ENCODE measurements at places on chromosomes 1 and 21.
A peak's percentile ranks its signal among the peaks of the same experiment; 100 is the strongest.

- no peak for DNase-seq
Observed at GRCh38 chr1:106564192-106564591, 492.3 kb upstream of the PRMT6 start.

- DNase-seq = no peak
Observed at GRCh38 chr1:206682111-206682510, 2.6 kb upstream of the MAPKAPK2 start.

DNA sequence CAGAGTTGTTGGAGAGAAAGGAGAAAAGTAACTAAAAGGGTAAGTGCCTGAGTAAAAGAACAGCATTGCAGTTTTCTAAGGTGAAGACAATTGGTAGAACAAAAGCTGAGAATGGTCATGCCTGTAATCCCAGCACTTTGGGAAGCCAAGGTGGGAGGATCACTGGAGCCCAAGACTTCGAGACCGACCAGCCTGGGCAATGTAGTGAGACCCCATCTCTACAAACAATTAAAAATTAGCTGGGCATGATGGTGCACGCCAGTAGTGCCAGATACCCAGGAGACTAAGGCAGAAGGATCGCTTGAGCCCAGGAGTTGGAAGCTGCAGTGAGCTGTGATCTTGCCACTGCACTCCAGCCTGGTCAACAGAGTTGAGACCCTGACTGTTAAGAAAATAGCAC lies 15.2 kb upstream of the PGD start:
- no peak for DNase-seq

DNA sequence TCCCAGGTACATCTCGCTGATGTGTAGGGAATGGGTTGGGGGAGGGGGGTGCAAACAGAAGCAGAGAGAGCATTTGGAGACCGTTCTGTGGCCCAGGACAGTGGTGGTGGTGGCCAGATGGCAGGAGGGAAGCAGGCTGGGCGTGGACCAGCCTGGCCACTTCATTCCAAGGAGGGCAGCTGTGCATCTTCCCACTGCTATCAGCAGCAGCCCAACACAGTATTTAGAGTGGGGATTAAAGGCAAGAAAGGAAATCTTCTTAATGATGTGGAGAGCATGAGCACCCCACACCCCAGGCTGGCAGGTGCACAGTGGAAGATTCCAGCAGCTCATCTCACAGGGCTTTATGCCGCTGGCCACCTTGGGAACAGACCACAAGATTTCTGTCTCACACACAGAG lies 198.7 kb downstream of the NPHP4 start:
- no peak for DNase-seq

DNA sequence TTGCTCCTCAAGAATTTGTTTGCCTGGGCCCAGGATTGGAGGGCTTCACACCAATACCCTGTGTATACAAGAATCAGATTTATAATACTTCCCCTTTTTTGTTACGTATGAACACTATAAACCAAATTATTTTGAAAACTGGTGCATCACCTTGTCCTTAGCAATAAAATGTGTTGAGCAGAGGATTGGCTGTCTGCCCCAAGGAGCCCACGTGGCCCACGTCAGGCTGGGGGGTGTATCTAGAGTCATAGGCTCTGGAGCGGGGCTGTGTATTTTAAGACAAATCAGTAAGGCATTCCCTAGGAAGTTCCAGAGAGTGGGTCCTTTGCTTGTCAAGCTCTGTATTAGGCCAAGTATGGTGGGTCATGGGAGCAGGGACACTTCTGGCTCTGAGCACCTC lies 2.0 kb upstream of the ST3GAL3 start:
- DNase-seq = peak; percentile 24

DNA sequence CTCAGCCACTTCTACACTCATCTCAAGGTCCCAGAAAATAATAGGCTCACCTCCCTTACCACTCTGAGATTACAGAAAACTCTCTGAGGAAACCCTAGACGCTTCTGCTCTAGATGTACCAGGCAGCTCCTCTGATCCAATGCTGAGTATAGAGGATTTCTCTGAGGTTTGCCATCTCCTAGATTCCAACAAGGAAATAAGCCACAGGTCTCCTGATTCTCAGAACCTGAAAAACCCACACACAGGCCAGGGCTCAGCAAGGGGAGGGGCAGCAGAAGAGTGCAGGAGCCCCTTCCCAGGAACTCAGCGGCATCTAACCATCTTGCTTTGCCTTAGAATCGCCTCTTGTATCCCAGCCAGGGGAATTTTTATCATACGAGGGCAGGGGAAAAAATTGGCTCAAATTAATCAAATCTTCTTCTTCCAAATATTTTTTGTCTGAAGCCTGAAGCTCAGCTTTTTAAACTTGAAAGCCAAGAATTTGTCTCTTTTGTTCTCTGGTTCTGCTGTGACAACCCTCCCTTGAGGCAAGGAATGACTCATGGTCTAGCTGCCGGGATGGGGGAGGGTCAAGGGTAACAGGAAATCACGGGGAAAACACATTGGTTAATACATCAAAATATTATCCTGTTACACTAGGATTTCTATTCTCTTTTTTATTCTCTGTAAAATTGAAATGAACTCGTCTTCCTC lies 30.8 kb downstream of the GORAB start:
- DNase-seq = no peak

DNA sequence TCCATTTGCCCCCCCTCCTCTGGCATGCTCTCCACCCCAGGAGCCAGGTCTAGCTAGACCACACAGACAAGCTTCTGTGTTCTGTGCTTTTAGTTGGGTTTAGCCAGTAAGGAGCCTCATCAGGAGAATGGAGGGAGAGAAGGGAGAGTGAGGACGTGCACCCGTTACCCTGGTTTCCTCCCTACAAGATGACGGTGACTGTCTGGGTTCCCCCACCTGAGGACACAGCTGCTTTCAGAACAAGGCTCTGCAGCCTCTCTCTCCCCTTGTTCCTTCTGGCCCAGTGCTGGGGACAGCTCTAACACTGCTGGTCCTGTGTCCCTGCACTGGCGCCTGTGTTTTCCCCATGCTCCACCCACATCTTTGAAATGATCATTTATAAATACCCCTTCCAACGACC lies 184.4 kb upstream of the GALNT2 start:
- no peak for DNase-seq

- no peak for DNase-seq
Observed at GRCh38 chr21:31901315-31901714, 28.5 kb downstream of the HUNK start.

DNA sequence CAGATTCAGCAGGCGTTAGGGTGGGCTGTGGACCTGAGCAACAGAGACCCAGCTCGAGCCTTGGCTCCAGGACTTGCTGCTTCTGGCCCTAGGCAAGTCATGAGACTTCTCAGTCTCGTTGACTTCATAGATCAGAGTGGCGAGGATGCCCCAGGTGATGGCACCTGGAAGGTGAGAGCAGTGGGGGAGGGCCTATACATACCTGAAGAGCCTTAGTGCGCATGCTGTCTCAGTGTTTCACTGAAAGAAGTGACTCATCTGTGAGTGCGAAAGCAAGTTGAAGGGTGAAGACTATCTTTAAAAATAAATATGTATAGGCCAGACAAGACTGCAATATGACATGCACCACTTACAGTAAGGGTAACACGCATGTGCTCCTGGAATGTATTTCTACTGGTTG lies 10.1 kb downstream of the PLEKHA6 start:
- DNase-seq = no peak

- DNase-seq = no peak
Observed at GRCh38 chr1:92752719-92753118, 32.2 kb downstream of the EVI5 start.

DNA sequence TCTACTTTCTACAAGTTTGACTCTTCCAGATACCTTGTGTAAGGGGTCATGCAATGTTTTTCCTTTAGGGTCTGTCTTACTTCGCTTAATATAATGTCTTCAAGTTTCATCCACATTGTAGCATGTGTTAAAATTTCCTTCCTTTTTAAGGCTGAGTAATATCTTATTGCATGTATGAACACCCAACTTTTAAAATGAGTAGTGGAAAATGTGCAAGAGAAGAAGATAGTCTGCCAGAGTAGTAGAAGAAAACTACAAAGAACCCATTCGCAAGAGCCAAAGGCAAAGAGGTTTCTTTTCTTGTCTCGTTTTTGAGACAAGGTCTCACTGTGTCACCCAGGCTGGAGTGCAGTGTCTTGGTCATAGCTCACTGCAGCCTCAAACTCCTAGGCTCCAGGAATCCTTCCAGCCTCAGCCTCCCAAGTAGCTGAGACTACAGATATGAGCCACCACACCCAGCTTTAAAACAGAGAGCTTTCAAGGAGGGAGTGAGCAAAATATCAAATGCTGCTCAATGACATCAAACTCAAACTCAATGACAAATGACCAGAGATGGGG lies 9.4 kb downstream of the IL23R start:
- DNase-seq = no peak

- no peak for DNase-seq
Observed at GRCh38 chr1:228784181-228784580, 48.9 kb downstream of the RHOU start.

DNA sequence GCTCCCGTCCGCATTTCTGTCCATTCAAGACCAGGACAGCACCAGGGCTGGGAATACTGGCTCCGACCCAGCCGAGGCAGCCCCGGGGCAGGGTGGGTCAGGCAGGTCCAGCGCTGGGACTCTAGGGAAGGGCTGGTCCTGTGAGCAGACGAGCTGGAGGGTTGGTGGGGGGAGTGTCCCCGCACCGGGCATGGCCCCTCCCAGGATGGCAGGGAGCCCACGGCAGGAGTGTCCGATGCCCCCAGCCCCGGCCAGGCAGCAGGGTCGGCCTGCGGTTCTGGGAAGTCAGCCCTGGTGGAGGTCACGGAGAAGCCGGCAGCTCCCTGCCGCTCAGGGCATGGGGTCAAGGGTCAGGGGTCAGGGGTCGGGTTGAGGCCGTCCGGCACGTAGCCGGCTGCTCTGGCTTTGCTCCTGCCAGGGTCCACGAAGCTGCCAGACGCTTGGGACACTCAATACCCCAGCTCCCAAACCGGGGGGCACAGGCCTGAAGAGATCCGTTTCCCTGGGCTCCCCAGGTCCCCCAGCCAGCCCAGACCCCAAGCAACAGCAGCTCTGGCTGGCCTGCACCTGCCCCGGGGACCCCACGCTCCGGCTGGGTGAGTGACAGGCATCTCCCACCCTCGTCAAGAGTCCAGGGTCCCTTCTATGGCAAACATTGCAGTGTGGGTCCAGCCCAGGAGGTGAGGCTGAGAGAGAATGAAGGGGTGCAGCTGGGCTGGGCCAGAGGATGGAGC lies 6.7 kb downstream of the C1QTNF12 start:
- no peak for DNase-seq

DNA sequence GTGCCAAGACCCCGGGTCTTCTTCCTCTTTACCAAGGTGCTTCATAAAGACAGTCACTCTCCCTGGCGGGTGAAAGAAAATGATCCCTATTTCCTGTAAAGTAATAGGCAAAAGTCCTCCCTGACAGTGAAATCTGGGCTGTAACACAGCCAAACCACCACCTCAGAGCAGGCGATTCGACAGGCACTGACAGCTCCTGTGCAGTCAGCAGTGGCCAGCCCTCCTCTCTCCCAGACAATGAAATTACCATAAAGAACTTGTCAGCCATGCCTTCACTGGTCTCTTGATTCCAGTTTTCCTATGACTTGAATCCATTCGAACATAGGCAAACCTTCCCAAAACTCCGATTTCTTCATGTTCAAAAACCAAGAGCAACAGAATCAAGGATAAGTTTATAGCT lies 492.2 kb upstream of the DAB1 start:
- DNase-seq = no peak

DNA sequence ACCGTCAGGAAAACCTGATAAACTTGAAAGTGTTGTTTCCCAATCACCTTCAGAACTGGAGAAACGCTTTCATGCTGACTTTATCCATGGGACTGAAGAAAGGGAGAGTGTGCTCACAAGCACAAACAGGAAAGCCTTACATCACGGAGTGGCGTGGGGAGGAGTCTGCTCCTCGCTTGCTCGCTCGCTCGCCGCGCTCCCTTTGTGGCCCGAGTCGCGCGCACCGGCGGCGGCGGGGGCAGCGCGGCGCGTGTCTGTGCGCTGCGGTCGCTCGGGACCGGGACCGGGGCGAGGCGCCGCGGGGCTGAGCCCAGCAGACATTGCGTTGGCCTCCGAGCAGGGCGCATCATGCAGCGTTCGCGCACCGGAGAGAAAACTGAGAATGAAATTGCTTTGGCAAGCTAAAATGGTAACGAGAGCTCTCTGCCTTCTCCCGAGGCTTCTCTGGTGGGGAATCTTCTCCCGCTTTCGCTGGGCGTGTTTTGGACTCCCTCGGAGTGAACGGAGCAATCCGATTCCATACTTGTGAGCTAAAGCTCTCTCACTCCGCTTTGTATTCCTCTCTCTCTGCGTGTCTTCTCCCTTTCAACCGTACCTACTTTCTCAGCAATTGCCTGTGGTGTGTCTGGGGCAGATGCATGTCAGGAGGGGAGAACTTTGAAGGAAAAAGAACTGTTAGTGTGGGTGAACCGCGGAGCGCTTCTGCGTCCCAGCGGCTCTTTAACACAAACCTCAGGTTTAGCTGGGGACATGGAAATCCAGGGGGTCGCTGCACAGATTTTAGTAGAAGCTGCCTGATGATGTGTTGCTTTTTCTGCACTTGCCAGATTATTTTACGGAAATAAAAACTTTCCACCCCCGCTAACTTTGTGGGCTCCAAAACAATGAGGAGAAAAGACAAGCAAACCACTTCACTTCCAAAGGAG lies at the start of gene RGL1:
RGL1 (plus strand) TSS at position 205 of the 926 bp plus-strand sequence; CDS start at position 383, 178 bp downstream.
- peak; percentile 36 for DNase-seq

GRCh38 chr1:32249831-32250525 lies 1.1 kb upstream of the LCK start:
- DNase-seq = peak; percentile 85

DNA sequence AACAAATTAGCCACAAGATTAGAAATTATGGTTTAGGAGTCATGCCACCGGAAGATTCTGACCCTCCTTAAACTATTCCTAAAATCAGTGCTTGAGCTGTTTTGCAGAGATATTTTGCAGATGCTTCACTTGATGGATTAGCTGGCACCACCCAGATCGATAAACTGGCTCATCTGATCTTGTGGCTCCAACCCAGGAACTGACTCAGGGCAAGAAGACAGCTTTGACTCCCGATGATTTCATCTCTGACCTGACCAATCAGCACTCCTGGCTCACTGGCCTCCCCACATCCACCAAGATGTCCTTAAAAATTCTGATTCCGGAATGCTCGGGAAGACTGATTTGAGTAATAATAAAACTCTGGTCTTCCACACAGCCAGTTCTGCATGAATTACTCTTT lies 221.6 kb downstream of the RHOU start:
- no peak for DNase-seq

- no peak for DNase-seq
Observed at GRCh38 chr1:84090447-84091245, 53.4 kb upstream of the PRKACB start.

DNA sequence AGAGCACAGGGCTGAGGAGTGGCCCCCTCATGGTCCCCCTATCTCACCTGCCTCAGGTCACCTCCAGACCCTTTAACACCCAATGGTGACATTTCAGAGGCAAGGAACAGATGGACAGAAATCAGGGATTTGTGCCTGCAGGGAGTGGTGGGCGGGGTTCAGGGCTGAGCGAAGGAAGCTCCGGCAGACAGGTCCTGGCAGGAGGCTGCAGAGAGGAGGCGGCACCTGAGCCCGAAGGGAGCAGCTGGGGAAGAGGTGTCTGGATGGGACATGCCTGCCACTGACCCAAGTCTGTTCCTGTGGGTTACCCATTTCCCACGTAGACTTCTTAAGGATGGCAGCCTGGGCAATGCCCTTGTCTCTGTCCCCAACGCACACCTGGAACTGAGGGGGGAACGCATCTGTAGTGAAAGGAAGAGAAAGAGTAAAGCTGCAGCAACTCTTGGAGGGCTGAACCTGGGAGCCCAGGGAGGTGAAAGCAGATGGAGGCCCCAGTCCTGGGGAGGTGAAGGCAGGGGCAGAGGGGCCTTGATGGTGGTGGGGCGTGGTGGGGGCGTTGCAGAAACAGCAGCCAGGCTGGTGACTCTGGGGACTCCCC lies 61.6 kb upstream of the ADARB1 start:
- no peak for DNase-seq
